ENCODE measurements at places on chromosomes 1 and 21.

GRCh38 chr1:248807067-248807737 is 18.5 kb downstream of the SH3BP5L start:
- no peak for DNase-seq

DNA sequence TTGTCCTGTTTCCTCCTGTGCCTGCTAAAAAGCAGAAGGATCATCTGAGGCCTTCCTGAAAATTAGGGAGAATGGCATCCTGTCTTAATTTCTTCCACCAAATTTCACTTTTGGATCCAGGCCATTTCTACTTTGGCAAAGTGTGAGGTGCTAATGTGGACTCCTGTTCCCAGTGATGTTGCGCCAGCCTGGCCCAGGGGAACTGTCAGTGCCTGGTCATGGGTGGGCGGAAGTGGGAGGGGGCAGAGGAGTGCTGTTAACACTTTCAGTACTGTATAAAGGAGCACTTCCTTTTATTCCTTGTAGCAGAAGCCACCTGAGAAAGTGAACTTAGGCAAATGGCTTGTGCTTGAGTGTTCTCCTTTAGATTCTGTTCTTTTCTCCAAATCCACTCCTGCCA is 19.9 kb downstream of the ELAPOR1 start:
- DNase-seq: no peak

DNA sequence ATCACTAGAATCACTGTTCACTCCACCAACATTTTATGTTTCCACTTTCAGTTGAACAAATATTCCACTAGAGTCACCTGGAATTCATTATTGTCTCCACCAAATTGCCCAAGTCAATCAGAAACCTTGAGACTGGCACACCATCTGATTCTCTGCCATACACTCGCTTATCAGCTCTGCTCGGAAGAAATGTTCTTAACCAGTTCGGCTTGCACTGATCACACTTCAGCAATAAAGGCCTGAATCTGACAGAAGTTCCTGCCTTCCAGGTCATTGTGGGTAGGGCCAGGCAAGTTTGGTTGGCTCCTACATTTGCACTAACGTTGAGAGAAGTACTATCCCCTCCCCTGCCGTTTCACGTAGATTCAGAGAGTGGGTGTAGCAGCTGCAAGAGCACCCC is 10.0 kb downstream of the TPM3 start:
- DNase-seq: no peak

GRCh38 chr1:231176421-231176820 is 14.6 kb downstream of the TRIM67 start:
- no peak for DNase-seq

- no peak for DNase-seq
Observed at GRCh38 chr1:209620487-209620884, 31.7 kb downstream of the LAMB3 start.

GRCh38 chr1:225711236-225711937 is 58.5 kb upstream of the ENAH start:
- DNase-seq: no peak

- DNase-seq: peak; percentile 42
Observed at GRCh38 chr1:80217377-80217986, 1211.0 kb upstream of the ADGRL4 start.

DNA sequence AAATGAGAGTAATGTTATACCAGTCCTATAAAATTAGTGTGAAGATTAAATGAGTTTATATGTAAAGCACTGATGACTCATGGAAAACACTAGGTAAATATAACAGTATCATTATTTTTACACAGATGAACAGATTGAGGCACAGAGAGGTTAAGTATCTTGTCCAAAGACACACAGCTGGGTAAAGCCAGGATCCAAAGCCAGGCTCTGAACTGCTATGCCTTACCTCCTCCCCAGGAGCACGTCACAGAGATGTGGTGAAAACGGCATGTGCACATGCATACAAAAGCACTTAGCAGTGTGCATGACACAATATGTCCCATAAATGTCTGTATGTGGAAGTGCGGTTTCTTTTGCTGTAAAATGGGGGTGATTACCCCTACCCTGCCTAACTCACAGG is 56.9 kb downstream of the MAN1C1 start:
- no peak for DNase-seq

- no peak for DNase-seq
Observed at GRCh38 chr1:106435269-106435668, 621.2 kb upstream of the PRMT6 start.

GRCh38 chr1:199157494-199157893 is 518.7 kb downstream of the PTPRC start:
- no peak for DNase-seq

DNA sequence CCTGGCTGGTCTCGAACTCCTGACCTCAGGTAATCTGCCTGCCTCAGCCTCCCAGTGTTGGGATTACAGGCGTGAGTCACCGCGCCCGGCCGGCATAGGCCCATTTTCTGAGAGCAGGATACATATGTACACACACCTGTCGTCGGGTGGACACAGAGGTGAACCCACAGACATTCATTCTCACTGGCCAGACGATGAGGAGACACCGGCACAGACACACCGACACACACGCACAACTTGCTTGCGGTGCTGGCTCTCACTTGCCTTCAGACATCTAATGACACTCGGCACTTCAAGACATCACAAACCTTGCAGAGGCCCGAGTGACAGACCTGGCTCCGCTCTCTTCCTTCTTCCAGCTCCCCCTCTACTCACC is 579 bp downstream of the PTCH2 start:
- DNase-seq: no peak

DNA sequence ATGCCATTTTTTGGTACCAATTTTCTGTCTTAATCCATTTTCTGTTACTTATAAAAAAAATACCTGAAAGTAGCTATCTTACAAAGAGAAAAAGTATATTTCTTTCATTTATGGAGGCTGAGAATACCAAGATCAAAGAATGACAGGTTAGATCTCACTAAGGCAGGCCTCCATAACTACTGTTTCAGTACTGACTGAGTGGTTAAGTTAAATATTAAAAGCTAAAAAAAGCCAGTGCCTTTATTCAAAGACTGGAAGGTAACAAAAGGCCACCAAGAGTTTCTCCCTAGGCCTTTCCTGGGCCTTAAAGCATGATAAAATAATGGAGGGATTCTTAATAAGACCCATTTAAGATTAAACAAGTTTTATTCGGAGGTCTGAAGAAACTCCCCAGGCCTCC is 687.7 kb upstream of the ADGRL4 start:
- no peak for DNase-seq

DNA sequence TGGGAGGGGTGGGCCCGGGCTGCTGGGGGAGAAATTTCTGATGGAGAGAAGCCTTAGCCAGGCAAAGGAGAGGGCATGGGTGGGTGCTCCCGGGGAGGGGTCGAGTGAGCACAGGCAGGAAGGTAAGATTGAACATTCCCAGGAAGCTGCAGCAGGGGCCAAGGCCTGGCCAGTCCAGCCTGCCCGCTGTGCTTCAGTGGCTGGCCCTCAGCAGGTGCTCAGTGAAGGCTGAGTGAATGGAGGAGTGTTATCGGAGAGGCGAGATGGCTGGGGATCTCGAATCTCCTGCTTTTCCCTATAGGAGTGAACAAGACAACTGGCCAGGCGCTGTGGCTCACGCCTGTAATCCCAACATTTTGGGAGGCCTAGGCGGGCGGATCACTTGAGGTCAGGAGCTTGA is 20.9 kb downstream of the SPSB1 start:
- no peak for DNase-seq

DNA sequence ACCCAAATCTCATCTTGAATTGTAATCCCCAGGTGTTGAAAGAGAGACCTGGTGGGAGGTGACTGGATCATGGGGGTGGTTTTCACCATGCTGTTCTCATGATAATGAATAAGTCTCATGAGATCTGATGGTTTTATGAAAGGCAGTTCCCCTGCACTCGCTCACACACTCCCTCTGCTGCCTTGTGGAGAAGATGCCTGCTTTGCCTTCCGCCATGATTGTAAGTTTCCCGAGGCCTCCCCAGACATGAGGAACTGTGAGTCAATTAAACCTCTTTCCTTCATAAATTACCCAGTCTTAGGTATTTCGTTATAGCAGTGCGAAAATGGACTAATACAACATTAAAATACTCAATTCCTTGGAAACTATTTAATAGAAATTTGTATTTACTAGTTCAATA is 99.2 kb downstream of the PROX1 start:
- no peak for DNase-seq

DNA sequence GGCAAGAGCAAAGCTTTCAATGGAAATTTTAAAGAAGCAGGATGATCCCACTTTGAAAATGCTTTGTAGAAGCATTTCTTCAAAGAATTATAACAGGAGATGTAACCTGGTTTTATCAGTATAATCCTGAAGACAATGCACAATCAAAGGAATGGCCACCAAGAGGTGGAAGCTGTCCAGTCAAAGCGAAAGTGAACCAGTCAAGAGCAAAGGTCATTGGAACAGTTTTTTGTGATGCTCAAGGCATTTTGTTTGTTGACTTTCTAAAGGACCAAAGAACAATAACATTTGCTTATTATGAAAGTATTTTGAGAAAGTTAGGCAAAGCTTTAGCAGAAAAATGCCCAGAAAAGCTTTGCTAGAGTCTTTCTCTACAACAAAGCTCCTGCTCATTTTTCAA is 5.5 kb upstream of the CD84 start:
- DNase-seq: no peak

DNA sequence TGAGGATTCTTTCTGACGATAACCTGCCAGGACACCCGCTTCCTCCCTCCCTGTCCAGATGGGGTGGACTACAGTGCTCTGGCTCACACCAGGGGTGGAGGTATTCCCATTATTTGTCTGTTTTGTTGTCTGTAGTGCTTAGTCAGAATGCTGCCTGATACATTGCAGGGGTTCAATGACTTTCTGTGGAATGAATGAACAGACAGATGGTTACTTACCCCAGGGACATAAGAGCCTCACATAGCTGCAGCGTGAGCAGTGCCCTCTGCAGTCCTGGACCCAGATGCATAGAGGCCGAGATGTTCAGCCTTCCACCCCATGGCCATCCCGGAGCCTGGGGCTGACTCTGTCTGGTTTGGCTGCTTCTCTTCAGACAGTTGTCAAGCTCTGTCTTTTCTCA is 13.0 kb upstream of the F3 start:
- DNase-seq: no peak

- DNase-seq: no peak
Observed at GRCh38 chr1:65911679-65912078, 119.0 kb downstream of the PDE4B start.

DNA sequence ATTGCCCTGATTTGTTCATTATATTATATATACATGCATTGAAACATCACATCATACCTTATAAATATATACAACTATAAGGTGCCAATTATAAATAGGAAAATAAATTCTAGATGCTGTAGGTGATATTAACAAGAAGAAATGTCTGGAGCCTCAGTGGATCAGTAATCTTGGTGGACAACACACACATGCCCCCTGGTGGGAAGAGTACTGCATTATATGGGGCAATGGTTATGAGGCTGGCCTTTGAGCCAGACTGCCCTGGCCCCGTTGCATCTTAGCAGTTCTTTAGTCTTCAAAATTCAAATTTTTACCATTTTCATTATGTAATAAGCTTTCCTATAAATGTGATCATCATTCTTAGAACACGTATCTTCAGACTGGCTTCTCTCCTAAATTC is 335.0 kb upstream of the GREM2 start:
- DNase-seq: no peak

DNA sequence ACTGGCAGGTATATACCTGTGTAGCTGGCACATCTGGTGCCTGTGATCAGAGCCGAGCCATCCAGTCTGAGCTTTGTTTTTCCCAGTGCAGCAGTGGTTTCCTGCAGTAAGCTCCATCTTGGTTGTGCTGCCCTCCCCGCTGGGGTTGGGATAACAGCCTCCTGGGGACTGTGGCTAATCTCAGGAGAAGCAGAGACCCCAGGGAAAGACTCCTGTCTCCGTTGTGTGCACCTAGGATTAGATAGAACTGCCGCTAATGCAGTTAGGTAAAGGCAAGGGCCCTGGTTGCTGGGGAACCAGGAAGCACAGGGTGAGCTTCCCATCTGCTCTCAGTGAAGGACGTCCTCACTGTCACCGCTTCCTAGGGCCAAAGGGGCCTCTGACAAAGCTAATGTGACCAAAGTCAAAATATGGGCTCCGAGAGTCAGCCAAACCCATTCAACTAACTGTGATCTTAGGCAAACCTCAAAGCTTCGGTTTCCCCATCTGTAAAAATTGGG is 20.0 kb downstream of the ROR1 start:
- DNase-seq: no peak

- no peak for DNase-seq
Observed at GRCh38 chr1:3370856-3371703, 83.4 kb upstream of the ARHGEF16 start.

DNA sequence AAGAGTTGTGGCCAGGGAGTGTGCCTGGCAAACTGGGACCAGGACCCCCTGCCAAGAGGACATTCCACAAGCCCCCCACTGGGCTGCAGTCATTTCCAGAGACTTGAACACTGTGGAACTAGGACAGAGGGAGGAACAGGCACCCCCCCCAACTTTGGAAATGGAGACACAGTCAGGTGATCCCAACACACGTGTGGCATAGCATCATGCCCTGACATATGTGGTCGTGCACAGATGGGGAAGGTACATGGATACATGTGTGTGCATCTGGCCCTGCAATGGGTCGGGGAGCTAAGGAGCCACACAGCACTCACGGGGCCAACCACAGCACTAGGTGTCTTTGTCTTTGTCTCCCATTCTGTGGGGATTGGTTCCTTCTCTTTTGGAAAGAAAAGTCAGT is 6.6 kb upstream of the TFF3 start:
- DNase-seq: no peak

DNA sequence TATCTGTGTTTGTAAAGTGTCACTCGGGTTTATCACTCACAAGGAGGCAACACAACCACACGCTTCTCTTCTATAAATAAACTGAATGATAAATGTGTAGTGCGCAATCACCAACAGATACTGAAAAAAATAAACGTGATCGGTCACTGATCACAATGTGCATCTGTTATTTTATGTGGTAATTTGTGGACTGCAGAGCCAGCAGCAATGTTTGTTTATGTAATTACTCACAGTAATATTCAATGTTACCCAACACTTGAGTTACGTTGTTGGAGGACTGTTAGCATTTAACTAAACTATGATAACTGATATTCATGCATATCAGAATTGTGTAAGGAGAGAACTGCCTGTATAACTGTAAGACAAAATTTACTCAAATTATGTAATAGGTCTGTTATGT is 129.6 kb downstream of the USH2A start:
- no peak for DNase-seq

DNA sequence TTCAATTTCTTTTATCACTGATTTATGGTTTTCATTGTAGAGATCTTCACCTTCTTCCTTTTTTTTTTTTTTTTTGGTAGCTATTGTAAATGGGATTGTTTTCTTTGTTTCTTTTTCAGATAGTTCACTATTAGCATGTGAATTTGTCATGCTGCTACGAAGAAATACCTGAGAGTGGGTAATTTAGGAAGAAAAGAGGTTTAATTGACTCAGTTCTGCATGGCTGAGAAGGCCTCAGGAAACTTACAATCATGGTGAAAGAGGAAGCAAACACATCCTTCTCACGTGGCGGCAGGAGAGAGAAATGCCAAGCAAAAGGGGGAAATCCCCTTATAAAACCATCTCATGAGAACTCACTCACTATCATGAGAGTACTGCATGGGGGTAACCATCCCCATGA is 66.4 kb downstream of the DAB1 start:
- no peak for DNase-seq
